Naive thymus-derived CD8-positive, alpha-beta T cell (primary cell): ENCODE measurements at places on chromosomes 3 and 15.

GRCh38 chr3:24378313-24378712 lies 116.3 kb downstream of the THRB start:
- no peak for DNase-seq

DNA sequence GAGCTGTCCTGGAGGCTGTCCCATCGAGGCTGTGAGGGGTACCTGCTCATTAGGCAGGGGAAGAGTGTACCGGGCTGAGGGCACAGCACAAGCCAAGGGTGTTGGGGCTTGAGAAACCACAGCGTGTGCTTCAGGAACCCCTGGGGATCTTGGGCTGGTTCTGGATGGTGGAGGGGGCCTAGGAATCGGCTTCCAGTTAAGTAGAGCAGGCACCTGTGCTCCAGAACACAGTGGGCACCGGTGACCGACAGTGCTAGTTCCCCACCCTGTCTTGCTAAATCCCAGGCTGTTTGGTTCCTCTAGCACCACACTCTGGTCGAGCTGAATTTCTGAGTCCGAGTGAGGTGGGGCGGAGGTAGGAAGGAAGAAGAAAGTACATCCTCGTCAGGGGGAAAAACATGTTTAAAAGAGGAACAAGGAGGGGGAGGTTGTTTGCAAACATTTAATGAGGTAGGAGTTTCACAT lies 29.1 kb downstream of the SLC6A6 start:
- no peak for DNase-seq

DNA sequence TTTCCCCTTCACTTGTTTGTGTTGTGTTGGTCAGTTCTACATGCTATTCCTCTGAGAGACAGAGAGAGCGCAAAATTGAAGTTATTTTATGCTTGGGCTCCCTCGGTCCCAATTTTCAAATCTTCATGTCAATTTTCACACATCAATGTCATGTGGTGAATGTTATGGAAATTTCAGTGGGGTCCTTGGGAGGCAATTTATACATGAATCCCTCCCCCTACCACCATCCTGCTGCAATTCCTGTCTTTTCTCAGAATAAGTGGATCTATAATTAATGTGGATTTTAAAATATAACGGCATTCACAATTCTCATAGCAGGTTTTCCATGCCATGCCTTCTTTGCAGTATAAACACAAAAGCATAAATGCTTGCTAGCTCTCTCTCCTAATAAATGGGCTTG lies 499.9 kb downstream of the MCTP2 start:
- DNase-seq, result no peak

GRCh38 chr3:72279631-72280041 lies 494.7 kb upstream of the PROK2 start:
- DNase-seq, result no peak

DNA sequence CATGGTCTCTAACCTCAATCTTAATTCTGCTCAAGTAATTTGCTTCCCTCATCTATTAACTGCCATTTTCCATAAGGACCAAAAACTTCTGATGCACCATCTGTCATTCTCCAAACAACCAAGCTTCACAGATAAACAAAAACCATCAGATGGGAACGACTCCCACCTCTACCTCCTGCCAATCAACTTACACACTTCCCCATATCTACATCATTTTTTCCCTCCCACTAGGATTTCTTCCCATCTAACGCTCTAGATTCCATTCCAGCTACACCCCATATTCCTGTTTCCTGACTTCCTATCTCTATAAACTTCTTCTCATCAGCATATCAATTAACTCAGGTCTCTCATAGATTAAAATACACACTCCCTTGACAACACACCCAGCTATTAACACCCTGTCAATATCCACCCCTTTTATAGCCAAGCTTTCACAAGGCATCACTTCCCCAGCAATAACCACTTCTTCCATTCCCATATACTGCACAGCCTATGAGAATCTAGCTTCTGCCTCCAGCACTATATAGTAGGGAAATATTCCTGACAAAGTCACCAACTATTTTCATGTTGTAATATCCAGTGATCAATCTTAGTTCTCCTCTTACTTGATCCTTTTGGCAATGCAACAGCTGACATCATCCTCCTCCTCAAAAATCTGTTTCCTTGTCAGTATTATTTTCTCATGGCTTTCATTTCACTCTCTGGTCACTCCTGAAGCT lies 39.2 kb downstream of the SNX4 start:
- DNase-seq, result no peak

DNA sequence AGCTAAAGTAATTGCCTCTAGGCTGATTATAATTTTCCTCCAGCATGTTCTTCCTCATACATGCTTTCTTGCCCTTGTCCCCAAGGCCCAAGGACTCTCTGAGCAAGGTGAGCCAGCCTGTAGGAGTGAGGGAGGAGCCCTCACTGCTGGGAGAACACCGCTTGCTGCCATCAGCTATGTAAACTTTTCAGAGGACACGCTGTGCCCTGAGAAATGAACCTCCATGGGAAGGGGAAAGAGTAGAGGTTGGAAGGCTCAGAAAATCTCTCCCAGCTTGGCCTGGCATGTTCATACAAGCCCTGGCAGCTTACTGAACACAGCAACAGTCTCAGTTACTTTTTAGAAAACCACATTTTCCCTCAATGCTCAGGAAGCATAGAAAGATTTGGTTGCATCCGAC lies 103.0 kb upstream of the SLC24A5 start:
- no peak for DNase-seq

GRCh38 chr3:49785565-49786356 lies 581 bp downstream of the IP6K1 start:
- no peak for DNase-seq

- no peak for DNase-seq
These were observed 24.5 kb downstream of the LRRC3B start for GRCh38 chr3:26647078-26647477.

DNA sequence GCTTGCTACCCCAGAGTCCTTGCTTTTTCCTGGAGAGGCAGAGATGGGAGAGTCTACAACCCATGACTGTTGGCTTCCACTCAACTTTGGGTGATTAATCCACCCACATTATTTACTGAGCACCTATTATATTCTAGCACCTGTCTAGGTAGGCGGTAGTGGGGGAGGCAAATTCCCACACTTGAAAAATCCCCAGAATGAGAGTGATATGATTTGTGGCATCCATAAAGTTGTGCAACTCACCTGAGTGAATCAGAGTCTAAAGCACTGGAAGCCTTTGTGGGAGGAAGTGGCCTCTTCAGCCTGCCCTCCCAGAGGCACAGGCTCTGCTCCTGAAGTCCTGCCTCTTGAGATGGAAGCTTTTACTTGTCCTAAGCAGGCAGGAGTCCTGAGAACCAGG lies 40.4 kb upstream of the CTNNB1 start:
- no peak for DNase-seq

GRCh38 chr3:159763602-159764489 lies 224.8 kb upstream of the IL12A start:
- DNase-seq, result no peak

- no peak for DNase-seq
These were observed 41.4 kb upstream of the IL12A start for GRCh38 chr3:159947220-159947619.

DNA sequence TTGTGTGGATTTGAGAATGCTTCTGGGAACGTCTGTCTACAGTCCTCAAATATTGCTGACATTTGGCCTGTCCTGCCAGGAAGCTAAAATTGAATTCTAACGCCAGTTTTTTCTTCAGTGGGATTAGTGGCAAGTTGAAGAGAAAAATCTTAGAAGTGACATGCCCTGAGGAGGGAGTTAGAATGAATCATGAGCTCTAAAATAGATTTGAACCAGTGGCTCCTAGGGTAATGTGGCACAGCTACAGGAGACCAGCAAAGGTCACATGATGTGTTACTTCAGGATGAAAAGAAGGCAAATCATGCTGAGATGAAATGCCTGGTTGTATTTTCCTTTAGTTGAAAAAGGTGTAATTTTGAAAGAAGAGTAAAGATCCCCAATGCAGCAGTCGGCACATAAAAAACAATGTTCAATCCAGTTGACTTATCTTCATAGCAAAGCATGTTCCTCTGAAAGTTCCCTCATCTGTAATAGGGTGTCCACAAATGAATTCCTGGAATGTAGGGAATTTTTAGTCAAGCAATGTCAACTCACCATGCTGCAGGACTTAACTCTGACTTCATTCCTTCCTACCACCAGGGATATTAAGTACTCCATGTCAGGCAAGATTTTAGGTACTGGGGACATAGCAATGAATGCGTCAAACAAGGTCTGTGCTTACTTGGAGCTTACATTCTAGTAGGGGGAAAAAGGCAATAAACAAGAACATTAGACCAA lies 171.6 kb downstream of the CADPS start:
- DNase-seq, result no peak

- DNase-seq, result no peak
These were observed 16.6 kb downstream of the ACAD9 start for GRCh38 chr3:128895843-128896697.

DNA sequence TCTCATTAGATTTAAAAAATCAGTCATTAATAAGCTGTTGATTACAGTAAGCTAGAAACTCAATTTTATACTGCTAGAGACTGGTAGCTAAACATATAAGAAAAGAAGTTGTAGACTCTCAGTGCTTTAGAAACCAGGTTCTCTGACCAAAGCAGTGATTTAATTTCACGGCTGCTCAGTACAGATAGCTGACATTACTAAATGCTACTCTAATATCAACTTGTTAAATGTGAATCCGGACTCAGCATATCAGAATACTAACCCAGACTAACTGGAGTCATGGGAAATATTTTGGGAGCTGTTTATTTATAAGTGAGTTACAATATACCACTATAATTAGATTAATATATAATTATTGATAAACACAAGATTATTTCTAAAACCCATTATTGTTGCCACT lies 80.4 kb downstream of the NEDD4 start:
- DNase-seq, result no peak

- DNase-seq, result no peak
These were observed 65.3 kb downstream of the MOBP start for GRCh38 chr3:39532777-39533176.

GRCh38 chr3:124560666-124561215 lies 169.5 kb upstream of the UMPS start:
- no peak for DNase-seq

DNA sequence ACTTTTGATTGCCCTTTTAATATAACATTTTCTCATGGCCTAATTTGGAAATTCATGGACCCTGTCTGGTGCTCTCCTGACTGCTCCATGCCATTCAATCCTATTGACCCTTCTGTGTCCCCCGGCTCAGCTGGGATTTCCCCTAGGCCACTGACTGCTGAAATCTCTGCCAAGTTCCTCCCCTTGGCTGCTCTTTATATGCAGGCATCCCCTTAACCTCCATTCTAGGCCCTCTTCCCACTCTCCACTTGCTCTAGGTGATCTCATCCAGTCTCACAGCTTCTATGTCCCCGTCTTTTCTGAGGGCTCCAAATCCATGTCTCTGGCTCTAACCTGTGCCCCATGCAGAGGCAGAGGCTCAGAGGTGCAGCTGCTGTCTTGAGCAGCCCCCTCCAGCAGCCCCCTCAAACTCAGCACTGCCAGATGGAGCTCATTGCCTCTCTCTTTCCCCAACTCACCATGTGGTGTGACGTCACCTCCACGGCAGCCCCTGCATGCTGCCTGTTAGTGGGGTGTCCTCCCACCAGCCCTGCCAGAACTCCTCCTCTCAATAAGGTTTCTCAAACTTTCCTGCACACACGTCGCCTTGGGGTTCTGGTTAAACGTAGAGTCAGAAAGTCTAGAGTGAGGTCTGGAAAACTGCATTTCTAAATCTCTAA lies 6.6 kb downstream of the FSD2 start:
- no peak for DNase-seq

DNA sequence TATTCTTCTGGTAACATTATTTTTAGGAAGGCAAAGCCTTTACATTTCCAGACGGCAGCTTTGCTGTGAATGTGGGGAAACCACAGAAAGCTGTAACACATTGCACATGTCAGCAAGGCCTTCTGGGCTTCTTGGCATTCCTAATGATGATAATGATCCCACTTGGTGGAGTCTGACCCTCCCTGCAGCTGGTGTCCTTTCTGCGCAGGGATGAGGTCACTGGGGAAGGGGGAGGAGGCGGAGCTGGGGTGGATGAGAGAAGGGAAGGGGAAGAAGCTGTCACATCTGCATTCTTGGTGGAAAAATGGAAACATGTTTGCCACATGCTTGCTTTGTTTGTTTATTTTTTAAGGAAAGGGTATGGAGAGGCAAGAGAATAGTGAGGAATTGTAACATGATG lies 68.6 kb downstream of the FILIP1L start:
- DNase-seq, result no peak

DNA sequence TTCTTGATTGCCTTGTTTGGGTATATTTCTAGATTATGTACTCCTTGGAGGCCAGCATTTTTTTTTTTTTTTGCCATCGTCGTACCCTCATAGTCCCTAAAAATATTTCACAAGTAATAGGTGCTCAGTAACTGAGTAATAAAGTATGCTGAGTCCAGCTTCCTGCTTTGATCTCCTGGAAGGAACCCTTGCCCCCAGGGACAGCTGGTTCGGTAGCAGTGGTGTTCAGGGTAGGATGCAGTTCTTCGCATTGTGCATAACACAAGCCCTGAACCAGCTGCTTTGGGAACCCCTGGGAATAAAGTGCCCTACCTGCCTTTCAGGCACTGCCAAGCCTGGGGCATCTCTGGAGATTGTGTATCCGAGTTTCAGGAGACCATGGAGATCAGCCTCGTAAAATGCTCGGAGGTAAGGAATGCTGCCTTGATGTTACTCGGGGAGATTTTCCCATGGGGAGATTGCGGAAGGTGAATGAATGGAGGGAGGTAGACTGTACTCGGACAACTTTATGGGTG lies 7.6 kb downstream of the MYZAP start:
- no peak for DNase-seq

DNA sequence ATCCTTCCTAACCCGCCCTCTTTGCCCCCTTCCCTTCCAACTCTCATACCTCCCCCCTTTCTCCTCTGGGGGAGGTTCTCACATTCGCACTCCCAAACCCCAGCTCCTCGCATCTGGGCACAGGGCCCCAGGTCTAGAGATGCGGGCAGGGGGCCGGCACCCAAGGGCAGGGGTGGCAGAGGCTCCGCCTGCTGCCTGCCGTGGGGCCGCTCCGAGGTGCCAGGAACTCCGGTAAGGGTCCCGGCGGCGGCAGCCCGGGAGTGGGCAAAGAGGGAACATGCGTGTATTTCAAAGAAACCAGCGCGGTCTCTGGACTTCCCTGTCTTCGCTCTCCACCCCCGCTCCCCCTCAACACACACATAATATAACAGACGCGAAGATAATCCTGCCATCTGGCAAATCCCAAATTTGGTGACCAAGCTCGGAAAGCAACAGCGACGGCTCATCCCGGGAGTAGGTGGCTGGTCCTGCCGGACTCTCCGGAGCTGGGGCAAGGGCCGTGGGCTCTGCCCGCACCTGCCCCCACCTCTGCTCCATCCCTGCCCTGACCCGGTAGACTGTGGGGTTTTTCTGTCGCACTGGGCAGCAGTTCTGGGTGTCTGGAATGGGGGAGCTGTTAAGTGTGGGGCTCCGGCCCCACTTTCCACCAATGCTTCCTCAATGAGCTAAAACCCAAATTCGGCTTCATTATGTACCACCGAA lies 31.0 kb downstream of the NR2F2 start:
- DNase-seq, result no peak

DNA sequence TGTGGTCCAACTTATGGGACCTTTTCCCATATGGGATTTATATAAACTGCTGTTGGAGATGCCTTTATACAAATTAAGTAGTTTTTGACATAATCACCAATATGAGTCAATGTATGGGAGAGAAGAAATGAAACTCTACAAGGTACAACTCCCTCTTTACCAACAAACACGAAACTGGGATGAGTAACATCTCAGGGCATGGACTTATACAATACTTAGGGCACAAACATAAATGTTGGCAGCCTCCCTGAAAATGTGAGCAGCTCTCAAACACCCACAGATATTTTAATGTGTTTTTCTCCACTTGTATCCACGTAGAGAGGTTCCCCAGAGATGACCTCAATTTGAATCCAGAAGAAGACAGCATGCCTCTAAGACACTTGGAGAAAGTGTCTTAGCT lies 161.6 kb downstream of the MAGI1 start:
- no peak for DNase-seq
